ENCODE measurements at places on chromosomes 2 and 18.

DNA sequence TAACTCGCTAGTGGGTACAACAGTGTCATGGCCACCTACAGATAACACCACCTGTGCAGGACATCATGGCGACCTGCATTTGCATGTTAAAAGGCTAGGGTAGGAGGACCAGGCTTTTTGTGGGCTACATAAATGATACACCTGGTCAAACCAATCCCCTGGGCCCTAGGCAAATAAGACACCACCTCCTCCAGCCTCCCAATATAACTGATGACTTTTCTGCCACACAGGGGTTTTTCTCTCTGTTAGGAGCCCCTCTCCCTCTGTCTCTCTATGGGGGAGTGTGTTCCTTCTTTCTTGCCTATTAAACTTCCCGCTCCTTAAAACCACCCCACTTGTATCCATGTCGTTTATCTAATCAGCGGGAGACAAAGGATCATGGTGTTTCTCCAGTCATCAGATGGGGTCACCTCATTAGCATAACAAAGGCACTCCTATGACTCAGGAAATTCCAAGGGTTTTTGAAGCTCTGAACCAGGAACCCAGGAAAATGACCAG lies 10.8 kb upstream of the BUB1 start:
- DNase-seq = no peak

DNA sequence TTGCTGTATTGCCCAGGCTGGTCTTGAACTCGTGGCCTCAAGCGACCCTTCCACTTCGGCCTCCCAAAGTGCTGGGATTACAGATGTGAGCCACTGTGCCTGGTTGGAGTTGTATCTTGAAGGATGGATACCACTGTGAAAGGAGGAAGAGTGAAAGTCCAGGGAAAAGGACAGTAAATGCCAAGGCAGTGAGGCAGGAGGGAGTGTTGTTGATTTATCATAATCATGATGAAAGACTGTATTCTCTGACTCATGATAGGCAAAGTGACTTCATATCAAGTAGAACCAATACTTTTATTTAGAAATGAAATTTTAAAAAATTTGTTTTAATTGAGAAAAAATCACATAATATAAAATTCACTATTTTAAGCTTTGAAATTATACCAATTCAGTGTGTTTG lies 162.3 kb downstream of the ARHGAP28 start:
- no peak for DNase-seq

DNA sequence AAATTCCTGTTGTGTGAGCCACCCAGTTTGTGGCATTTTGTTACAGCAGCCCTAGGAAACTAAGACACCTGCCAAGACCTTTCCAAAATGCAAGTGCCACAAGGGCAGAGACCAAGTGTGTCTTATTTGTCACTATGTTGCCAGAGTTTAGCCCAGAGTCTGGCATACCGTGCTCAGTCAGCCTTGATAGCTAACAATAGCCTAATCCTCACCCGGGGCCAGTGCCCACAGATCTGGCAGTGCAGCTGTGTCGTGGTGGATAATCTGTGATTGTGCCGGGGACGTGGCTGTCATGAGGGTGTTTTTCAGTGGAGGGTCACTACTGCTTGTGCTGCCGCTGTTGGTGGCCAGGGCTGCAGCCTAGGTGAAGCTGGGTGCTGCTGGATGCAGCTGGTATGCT lies 53.5 kb downstream of the MEP1B start:
- no peak for DNase-seq

DNA sequence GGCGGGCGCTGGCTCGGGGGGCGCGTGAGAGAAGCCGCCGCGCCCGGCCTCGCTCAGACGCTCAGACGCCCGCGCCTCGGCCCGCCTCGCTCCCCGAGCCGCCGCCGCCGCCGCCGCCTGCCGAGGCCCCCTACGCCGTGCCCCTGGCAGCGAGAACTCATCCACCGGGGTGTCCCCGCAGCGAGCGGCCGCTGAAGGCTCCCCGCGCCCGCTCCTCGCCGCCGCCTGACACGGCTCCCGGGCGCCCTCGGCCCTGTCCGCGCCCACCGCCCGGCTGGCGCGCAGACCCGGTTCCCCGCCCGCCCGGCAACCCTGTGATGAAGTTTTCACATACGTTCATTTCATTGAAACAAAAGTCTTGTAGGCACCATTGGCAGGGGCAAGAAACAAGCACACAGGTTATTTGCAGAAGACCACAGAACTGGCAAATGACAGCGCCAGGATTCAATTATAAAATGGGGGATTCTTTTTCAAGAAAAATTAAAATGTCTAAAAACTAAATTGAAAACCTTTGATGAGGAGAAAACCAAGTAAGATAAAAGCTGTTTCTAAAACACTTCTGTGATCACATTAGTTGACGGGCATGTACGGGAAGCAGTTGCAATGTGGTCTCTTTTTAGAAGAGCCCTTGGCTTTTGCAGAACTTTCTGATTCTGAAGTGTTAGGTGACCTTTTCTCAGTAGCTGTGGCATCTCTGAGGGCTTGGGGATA lies 50.5 kb upstream of the TUBA3D start:
- no peak for DNase-seq

GRCh38 chr2:127597046-127597983 lies 48.6 kb upstream of the GPR17 start:
- no peak for DNase-seq

DNA sequence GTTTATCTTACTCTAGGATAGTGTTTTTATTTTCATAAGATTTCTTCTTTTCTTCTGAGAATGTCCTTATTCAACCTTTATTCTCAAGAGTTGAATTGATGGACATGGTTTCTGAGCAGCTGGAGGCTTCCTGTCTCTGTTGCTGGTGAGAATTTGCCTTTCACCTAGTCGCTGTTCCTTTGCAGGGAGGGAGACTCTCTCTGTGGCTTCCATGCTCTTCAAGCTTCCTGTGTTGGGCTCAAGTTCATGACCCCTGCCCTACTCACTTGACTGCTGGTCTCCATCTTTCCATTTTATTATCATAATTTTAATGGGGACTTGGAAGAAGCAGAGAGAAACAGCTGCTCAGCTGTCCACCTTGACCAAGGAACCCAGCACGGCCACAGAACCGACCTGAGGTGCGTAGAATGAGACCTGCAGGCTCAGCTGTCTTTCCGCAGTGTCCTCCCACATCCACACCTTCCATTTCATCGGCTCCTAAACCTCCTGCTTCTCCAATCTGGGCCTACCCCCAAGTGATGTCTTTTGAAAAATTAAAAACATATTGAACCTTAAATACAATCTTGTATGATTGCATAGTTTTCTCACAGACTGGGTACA lies 24.2 kb downstream of the TMEM18 start:
- DNase-seq = no peak

DNA sequence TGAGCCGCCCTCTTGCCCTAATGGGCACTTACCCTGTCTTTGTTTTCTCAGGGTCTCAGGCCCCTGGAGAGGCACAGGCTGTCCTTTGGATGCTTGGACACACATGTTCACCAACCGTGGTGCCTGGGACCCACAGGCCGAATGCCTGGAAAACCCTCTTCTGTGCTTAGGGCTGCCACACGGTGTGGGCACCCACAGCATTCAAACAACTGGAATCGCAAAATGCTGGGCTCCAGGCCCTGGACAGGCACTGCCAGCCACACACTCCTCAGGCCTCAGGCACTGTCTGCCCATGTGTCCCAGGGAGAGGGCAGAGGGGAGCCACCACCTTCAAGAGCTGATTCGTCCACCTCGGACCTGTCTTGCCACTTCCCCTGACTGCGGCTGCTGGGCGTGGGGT lies 123.1 kb upstream of the ACKR3 start:
- DNase-seq = no peak

- no peak for DNase-seq
Observed at GRCh38 chr2:169094676-169095075, 25.3 kb downstream of the DHRS9 start.

GRCh38 chr2:197890168-197890567 lies 85.8 kb downstream of the PLCL1 start:
- no peak for DNase-seq

DNA sequence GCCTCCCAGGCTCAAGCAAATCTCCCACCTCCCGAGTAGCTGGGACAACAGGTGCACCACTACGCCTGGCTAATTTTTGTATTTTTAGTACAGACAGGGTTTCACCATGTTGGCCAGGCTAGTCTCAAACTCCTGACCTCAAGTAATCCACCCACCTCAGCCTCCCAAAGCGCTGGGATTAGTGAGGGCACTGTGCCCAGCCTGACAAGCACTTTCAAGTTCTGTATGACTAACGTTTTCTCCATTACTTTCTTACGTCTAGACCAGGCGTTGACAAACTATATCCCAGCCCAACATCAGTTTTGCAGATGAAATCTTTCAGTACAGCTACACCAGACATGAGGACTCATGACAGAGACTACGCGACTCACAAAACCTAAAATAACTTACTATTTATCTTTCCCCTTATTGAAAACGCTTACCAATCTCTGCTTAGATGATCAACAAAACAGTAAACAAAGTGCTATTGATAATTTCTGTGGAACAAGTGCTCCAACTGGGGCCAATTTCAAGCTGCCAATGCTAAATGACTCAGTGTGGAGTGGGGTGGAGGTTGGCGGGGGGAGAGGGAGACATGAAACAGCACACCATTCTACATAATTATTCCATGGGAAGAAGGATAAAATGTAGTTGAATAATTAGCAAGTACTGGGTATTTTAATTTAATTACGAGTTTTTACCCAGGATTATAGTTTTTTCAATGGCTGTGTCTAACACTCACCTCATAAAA lies 59.1 kb downstream of the SAP130 start:
- no peak for DNase-seq

DNA sequence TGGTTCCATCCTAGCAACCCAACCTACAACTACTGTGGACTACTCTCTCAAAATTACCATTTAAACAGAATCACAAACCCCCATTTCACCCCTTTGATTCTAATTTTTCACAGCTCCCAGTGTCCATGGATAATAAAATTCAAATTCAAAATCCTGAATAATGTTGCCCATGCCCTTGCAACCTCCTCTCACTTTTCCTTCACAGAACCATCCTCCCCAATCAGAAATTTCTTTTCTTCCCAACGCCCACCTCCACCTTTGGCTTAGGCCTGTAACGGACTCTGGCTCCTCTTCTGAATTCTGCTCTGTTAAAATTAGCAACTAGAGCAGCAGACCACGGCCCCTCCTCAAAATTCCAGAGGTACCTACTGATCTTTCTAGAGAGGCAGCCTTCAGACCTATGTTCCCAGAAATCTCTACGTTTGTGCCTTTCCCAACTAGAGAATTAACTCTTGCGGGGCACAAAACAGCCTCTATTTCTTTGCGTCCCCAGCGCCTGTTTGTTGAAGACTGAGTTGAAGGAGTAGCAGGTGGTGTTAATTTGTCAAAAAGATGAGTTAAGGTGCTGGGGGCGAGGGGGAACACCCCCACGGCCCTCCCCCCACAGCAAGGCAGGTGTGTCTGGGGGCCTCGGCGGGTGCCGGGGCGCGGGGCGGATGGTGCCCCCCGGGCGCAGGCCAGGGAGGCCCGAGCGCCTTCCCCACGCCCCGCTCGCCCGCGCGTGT lies 428 bp upstream of the MAP3K20 start:
- DNase-seq = no peak

GRCh38 chr2:241842620-241843211 lies 16.0 kb downstream of the PDCD1 start:
- no peak for DNase-seq

DNA sequence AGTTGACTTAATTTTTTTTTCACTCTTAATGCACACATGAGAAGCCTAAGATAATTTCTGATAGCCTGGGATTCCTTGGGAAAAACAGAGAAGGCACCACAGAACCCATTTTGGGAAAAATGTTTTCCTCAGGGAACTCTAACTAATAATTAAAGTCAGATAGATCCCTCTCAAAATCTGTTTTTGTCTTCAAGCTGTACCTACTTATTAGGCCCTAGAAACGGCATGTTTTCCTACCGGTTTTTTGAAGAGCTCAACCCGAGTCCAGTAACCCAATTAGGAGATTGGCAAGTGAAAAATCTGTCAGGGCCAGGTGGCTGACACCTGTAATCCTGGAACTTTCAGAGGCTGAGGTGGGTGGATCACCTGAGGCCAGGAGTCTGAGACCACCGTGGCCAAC lies 16.1 kb upstream of the PDK1 start:
- DNase-seq = no peak

DNA sequence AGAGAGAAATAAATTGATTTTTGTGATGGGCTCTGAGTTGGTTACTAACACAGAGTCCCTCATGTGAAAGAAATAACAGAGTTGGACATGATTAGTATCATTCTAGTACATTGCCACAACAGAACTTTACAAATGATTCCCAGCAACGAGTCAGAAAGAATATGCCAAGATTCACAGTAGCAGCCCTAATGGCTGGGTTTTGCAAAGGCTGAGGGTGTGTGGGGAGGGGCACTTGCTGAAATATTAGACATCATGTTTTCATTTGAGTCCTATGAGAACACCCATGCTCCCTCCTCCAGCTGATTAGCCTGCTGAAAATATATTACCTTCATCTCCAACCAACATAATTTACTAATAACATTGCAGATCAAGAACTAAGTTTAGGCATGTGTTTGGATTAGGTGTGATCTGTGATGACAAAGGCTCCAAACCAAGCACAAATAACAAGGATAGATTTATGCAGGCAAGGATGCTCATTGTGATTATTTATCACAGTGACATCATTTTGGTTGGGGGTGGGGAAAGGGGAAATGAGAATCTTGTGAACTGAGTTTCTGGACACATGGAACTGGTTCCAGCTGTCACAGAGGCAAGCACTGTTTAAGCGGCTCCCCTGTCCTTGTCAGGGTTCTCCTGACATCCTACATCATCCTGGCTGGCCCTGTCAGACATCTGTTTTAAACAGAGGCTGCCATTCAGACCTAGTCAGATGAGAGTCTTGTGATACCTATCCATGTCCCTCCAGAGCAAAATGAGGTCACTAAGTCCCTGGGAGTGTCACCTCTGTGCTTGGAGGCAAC lies 205.8 kb upstream of the NCKAP5 start:
- DNase-seq = no peak

GRCh38 chr2:19785867-19786266 lies 115.9 kb downstream of the TTC32 start:
- DNase-seq = no peak

DNA sequence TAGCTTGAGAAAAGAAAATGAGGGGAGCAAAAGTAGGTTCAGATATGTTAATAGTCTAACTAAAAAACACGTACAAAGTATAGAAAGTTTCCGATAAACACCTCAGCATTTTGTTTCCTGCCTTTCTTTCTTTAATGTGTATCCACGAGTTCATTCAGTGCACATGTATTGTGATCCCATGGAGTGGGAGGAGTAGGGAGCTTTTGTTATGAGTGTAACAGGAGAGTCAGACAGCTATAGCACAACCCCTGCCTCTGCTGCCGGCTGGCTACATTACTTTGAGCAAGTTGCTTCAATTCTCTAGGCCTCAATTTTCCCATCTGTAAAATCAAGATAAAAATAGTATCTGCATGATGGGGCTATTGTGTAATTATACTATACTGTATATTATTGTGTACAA lies 249.2 kb upstream of the FIGN start:
- DNase-seq = no peak

- DNase-seq = no peak
Observed at GRCh38 chr18:1017227-1018058, 112.8 kb downstream of the ADCYAP1 start.

DNA sequence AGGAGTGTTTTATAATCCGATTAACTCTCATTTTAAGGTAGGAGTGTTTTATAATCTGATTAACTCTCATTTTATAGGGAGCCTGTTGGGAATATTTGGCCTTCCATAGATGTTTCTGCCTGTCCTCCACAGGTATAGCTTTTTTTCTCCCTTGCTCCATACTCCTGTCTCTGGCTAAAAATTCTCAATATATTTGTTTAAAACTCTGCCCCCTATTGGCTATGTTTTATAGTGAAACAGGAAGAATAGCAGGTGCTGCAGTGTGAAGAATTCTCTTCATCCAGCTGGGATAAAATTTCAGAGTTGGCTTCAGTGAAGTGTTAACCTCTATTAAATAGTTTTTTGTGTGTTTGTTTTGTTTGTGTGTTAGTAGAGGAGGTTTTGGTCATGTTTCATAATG lies 1046.0 kb upstream of the TMEFF2 start:
- no peak for DNase-seq
